ENCODE measurements at places on chromosomes 1 and 21.

DNA sequence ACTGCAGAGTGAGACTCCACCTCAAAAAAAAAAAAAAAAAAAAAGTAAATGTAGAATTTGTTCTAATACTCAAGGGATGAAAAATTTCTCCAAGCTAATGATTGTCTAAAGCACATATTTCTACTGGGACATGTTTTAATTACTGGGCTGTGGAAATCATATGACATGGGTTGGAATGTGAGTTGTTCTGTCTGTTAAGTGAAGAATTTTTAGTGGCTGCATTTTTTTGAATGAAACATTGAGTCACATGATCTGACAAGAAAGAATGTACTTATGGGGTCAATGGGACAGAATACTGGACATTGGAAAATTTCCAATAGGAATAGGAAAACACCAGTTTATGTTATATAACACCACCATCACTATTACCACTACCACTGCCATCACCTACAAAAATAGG lies 123.8 kb upstream of the IVNS1ABP start:
- no peak for DNase-seq

- peak; percentile 95 for DNase-seq
Measured at GRCh38 chr21:42187976-42188653, 30.8 kb upstream of the ABCG1 start.

DNA sequence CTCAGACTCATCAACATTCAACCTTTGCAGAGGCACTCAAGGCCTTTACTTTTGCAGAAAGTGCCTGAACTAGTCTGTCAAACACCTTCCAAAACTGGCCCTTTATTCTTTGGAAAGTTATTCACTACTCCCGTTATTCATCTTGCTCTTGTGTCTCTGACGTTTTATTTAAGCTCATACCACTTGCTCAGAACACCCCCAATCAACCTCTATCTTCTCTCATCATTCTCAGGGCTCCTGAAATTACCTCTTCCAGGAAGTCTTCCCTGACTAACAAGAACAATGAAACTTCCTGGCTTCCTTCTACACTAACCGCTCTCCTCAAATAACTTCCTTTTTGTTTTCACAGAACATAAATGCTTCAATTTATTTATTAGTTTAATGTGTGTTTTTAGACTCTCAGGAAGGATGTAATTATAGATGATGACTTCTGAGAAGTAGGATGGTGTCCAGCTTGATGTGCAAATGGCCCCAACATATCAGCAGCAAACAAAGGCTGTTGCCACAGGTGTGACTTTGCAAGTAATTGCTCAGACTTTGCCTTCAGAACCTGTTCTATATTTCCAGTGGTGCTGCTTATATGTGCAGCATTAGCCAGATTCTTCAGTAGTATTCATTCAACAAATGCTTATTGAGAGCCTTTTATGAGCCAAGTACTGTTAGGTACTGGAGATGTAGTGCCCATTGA lies 22.8 kb upstream of the BATF3 start:
- no peak for DNase-seq

- no peak for DNase-seq
Measured at GRCh38 chr1:191453487-191453886, 704.8 kb upstream of the RGS18 start.

DNA sequence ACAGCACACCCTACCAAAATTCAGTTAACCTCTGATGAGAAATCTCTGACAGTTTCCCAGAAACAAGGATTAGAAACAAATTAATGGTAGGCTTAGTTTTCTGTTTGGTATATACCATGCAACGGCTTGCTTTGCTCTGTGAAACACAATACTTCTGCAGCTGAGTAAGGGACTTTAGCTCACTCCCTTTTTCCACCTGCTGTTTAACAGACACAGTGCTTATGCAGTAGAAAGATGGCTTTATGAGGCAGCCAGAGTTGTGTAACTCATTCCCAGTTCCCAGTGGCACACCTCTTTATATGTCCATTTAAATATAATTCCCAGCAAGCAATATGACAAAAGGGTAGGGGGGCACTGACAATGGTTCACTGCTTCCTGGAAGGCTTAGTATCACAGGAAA lies 124.0 kb downstream of the PIGK start:
- DNase-seq: no peak

DNA sequence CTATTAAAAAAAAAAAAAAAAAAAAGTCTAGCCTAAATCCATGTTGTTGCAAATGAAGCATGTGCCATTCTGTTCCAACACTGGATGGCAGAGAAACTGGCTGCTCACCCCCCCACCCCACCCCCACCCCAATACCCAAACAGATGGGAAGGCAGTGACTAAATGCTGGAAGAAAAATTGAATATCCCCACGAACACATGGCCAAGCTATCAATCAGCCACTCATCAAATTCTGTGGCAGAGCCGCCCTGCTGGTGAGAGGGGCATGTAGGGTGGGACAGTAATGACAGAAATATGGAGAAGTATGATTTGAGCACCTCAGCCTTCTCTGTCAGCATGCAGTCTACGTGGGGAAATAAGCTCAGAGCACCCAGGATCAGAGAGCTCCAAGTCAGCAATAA lies 34.1 kb downstream of the OPTC start:
- no peak for DNase-seq

DNA sequence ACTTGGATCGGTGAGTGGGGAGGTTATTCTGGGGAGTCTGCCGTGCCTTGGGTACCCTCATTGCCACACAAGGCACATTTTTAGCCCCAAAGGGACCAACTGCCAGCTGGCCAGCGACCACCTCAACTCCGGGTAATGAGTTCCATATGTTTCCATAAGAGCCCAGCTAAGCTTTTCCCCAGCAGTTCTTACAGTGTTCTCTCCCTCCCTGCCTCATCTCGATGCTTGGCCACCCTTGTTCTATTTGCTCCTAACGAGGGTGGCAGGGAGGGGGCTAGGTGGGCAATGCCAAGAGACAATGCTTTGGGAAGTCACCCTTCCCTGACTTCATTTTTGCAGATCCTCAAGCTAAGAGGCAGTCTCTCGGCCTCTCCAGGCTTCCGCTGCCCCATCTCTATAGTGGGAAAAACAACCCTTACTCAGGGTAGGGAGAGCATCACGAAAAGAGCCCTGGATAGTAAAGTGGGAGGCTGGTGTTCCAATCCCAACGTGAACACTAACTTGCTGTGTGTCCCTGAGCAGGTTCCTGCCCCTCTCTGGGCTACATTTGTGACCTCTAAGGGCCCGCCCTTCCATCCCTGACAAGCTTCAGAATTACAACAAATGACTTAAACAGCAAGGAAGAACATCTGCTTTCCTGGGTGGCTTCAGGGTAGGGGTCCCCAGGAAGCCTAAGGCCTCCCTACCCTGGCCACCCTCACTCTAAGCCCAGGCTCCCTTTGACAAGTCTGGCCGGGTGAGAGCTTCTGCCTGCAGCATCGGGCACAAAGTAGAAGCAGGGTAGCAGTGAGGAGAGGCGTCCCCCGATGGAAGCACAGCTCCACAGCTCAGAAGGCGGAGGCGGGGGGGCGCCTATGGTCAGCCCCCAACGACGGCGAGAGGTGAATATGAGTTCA lies 5.8 kb downstream of the ID3 start:
- no peak for DNase-seq
